ENCODE measurements at places on chromosomes 13 and 19.

DNA sequence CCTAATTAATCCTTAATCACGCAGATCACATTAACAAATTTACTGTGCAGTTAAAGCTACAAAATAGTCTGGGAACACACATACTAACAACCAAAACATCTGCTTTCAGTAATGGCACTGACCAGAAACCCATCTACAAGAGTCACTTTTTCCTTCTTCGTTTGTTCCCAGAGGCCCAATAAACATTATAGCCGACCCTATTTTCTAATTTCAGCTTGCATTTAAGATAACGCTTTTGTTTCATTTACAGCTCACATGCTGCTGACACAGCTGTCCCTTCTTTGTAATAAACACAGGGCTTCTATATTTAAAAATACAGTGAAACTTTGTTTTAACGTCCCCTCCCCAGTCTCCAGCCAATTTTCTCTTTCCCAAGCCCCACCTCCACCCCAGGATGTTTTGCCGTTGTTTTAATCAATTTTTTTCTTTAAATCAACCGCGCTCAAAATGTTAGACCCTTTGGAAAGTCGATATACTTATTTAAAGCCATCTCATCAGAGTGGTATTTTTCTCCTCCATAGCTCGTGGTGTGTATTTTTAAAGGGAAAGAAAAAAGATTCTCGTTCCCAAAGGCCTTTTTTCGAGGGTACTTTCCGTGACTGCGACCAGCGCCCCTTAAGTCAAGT is 1.7 kb upstream of the WBP4 start:
- H3K4me3 ChIP-seq, result peak overlapping the region; percentile 85
- peaks cover 10% of the 10 kb centered on the region for H3K4me1 ChIP-seq
- H3K36me3 ChIP-seq, result peaks cover 15% of the 10 kb centered on the region
- no peaks in the 10 kb centered on the region for H3K27me3 ChIP-seq

DNA sequence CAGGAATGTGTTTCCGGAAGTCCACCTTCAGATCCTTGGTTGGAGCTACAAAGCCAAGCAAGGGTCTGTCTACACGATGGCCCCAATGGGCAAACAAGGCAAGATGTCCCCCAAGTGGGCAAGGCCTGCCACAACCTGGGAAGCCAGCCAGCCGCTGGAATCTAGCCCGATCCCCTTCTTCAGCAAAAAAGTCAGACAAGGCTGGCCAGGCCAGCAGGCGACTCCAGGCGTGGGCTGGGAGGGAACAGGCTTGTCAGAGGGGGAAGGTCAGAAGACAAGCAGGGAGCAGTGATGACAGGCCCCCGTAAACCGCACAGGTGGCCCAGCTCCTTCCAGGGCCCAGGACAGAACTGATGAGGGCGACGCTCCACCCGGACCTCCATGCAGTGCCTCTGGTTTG is 69.7 kb upstream of the WASF3 start:
- H3K4me1 ChIP-seq, result no peaks in the 10 kb centered on the region
- DNase-seq, result no peak

DNA sequence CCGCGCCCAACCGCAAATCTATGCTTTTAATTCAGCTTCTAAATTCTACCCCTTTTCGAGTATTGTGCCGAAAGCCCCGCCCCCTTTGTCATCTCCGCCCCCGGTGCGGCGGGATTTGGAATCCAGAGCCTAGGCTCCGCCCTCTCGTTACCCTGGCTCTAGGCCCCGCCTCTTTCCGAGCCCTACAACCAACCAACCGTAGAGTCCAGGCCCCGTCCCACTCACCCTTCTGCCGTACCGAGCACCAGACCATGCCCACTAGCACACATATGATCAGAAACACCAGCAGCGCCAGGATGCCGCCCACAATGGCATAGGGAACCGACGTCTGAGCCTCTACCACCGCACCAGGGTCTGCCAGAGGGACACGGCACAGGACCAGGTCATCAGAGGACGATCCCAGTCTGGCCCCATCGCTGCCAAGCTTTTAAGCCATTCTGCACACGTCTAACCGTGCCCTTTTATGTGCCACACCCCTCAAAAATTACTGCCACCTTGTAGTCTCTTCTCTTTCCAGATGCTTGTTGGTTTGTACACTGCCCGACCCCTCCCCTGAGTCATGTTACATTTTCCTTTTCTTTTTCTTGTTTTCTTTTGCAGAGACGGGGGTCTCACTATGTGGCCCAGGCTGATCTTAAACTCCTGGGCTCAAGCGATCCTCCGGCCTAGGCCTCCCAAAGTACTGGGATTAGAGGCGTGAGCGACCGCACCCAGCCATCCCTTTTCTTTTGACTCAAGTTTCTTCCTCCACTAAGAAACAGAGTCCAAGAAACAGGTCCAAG is 4.7 kb upstream of the ZNF428 start:
- H3K4me3 ChIP-seq, result no peak overlapping the region
- H3K27ac ChIP-seq, result no peak overlapping the region

GRCh38 chr13:103213152-103213551 is 146.9 kb upstream of the SLC10A2 start:
- H3K4me1 ChIP-seq, result no peaks in the 10 kb centered on the region
- H3K27me3 ChIP-seq, result no peaks in the 10 kb centered on the region
- H3K4me3 ChIP-seq, result no peak overlapping the region
- no peaks in the 10 kb centered on the region for H3K36me3 ChIP-seq
- DNase-seq, result no peak

DNA sequence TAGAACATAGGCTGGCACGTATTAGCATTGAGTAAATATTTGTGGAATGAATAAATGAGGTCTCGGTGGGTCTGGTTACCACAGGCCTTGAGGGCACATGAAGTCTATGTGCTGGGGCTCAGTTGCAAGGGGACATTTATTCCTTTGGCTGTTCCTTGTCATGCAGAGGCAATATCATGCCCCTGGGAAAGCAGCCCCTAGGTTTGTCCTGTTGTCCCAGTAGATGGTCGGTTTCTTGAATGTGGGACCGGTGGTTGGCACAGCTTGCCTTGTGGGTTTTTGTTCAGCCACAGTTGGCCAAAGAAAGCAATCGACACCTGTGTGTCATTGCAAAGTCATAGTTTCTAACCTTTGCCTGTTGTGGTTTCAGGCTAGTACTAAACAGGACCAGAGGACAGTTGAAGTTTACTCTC is 24.7 kb upstream of the GPR183 start:
- peaks cover 6% of the 10 kb centered on the region for H3K36me3 ChIP-seq
- no peaks in the 10 kb centered on the region for H3K4me1 ChIP-seq
- no peak overlapping the region for H3K27ac ChIP-seq

GRCh38 chr13:29767006-29767405 is 83.4 kb downstream of the UBL3 start:
- H3K27ac ChIP-seq, result no peak overlapping the region
- H3K27me3 ChIP-seq, result no peaks in the 10 kb centered on the region
- H3K4me3 ChIP-seq, result no peak overlapping the region
- H3K4me1 ChIP-seq, result no peaks in the 10 kb centered on the region
- peak; percentile 89 for DNase-seq
- H3K36me3 ChIP-seq, result peaks cover 90% of the 10 kb centered on the region

- H3K4me3 ChIP-seq, result peak overlapping the region; percentile 11
- H3K4me1 ChIP-seq, result peaks cover 34% of the 10 kb centered on the region
- H3K36me3 ChIP-seq, result no peaks in the 10 kb centered on the region
Observed at GRCh38 chr19:55585658-55586339, 5.2 kb upstream of the ZNF579 start.

DNA sequence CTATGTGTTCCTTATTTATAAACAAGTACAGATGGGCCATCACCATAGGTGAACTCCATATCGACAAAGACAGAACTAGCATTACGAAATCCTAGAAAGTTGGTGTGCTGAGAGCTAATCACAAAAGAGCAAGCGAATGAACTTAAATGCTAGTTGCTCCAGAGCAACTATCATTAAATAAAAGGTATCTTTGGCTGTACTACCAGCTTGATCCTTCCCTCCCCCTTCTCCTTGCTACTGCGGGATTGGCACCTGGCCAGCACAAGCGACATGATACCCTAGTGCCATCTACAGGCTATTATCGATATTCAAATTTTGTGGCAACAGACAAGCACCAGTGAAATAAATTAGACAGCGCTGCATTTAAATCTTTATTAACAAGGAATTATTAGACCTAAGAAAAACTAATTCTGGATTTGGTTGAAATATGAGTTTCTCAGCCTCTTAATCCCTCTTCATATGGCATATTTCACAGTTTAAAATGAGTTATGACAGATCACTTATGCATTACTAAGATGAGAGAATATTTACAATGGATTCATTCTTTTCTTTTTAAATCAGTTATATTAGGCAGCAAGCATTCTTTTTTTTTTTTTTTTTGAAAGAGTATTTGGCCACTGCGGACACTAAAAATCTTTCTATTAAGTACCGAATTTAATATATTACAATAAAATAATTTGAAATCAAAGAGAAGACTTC is 5.8 kb downstream of the PCDH9 start:
- H3K27ac ChIP-seq, result no peak overlapping the region
- no peaks in the 10 kb centered on the region for H3K36me3 ChIP-seq
- H3K4me1 ChIP-seq, result no peaks in the 10 kb centered on the region
- H3K27me3 ChIP-seq, result no peaks in the 10 kb centered on the region

- DNase-seq, result no peak
- peak overlapping the region; percentile 99 for H3K27ac ChIP-seq
- no peaks in the 10 kb centered on the region for H3K27me3 ChIP-seq
- H3K4me1 ChIP-seq, result peaks cover 2% of the 10 kb centered on the region
- H3K4me3 ChIP-seq, result no peak overlapping the region
Observed at GRCh38 chr19:46133777-46134241, 9.3 kb upstream of the IGFL3 start.

GRCh38 chr13:27857282-27857681 is 62.5 kb upstream of the PDX1 start:
- H3K36me3 ChIP-seq, result no peaks in the 10 kb centered on the region
- no peaks in the 10 kb centered on the region for H3K4me1 ChIP-seq
- no peak overlapping the region for H3K4me3 ChIP-seq
- H3K27me3 ChIP-seq, result peaks cover 41% of the 10 kb centered on the region
- no peak for DNase-seq

DNA sequence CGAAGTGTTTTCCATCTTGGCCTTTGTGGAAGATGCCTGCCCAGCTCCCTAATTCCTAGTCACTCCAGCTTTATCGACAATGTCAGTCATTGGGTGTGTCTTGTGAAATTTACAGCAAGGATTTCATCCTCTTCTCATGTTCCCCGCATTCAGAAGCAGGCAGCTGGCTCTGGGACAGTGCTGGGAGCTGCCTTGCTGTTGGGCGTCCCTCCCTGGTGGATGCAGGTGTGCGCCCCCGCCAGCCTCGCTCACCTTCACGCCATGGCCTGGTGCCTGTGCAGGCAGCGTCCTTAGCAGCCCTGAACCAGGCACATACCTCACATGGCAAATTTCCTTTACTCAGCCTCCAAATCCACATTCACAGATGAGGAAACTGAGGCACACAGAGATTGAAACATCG is 39.7 kb upstream of the TFDP1 start:
- H3K4me3 ChIP-seq, result no peak overlapping the region
- no peak for DNase-seq
- no peak overlapping the region for H3K27ac ChIP-seq
- peaks cover 49% of the 10 kb centered on the region for H3K36me3 ChIP-seq

- H3K36me3 ChIP-seq, result no peaks in the 10 kb centered on the region
- no peaks in the 10 kb centered on the region for H3K27me3 ChIP-seq
- H3K4me3 ChIP-seq, result no peak overlapping the region
- H3K27ac ChIP-seq, result no peak overlapping the region
- no peaks in the 10 kb centered on the region for H3K4me1 ChIP-seq
- no peak for DNase-seq
Observed at GRCh38 chr13:23182142-23182541, 1.4 kb downstream of the SGCG start.

Data from mesenchymal stem cell (in vitro differentiated cells and primary cell).